ENCODE measurements at places on chromosomes 6 and 20.
A peak's percentile ranks its signal among the peaks of the same experiment; 100 is the strongest.

DNA sequence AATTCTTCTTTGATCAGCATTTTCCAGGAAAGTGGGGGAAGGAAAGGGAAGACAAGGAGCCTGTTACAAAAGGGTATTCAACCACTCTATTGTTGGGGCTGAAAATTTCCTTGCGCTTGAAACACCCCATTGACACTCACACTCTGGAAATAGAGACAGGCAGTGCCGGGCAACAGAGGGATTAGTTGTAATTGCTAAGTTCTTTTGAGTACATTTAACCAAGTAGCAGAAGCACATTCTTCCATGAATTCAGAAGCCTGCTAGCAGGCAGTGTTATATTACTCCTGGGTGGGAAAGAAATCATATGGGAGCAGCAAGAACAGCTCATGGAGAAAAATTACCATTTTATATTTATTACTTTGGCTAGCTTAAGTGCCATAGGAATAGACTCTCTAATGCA, 745.5 kb downstream of the C6orf118 start:
- no peak for DNase-seq

- DNase-seq: no peak
These were observed 374.8 kb downstream of the MAFB start for GRCh38 chr20:40314278-40314677.

- no peak for DNase-seq
These were observed 39.3 kb downstream of the ATXN1 start for GRCh38 chr6:16721977-16722376.

GRCh38 chr6:90413867-90414266, 117.2 kb upstream of the BACH2 start:
- no peak for DNase-seq

GRCh38 chr20:15895560-15896084, 677.6 kb downstream of the KIF16B start:
- no peak for DNase-seq

DNA sequence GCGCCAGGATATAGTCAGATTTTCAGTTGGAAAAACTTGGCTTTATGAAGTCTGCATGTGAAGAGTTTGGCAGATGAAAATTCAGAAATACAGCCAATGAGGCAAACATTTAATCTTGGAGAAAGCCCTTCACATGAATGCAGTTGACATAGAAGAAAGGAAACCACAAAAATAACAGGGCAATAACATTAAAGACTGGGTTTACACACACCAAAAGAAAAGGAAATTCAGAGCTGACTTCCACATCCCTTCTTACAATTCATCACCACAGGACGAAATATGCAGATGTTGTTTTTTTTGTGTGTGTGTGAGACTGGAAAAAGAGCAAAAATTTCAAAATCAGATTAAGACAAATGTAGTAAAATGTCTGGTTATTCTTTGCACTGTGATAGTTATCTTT, 69.8 kb upstream of the HEY2 start:
- DNase-seq: no peak

DNA sequence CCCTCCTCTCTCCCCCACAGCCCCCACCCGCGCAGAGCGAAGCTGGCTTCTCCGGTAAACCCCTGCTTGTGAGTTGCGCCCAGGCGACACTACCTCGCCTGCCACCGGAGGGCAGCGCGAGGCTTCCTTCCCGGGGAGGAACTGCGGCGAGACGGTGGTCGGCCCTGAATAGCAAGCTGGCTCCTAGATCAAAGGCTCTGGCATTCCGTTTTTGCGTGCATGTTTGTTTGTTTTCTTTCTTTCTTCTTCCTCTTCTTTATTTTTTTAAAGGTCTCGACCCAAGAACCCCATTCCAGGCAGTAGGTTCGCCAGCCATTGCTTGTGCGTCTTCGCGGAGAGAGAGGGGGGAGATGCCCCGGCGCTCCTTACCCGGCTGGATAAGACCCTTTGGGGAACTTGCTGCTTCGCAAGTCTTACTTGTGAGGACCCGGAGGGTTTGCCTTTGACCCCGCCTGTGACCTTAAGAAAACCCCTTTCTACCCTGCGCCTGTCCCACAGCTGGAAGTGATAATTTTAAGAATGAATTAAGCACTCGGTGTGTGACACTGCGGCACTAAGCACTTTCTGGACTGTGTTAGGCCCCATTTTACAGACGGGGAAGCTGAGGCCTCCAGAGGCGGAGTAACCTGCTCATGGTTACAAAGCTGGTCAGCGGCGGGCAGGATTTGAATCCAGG, 92.7 kb upstream of the SIRPA start:
- no peak for DNase-seq

DNA sequence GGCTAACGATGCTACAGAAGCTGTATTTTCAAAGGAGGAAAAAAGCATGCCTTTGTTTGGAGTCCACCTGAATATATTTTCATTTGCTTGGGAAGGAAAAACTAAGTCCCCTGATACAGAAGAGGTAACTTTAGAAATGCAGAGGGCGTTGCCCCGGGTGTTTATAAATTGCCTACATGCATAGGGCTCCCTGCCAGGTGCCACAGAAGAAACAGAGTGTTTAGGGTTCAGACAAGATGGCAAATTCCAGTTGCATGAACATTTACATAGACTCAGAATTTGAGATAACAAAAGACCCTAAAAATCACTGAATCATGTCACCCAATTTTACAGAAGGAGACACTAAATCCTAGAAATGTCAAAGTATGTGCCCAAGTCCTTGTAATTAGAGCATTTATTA, 19.9 kb downstream of the RIN2 start:
- no peak for DNase-seq

- DNase-seq: no peak
These were observed 19.5 kb upstream of the ADTRP start for GRCh38 chr6:11798096-11798495.

DNA sequence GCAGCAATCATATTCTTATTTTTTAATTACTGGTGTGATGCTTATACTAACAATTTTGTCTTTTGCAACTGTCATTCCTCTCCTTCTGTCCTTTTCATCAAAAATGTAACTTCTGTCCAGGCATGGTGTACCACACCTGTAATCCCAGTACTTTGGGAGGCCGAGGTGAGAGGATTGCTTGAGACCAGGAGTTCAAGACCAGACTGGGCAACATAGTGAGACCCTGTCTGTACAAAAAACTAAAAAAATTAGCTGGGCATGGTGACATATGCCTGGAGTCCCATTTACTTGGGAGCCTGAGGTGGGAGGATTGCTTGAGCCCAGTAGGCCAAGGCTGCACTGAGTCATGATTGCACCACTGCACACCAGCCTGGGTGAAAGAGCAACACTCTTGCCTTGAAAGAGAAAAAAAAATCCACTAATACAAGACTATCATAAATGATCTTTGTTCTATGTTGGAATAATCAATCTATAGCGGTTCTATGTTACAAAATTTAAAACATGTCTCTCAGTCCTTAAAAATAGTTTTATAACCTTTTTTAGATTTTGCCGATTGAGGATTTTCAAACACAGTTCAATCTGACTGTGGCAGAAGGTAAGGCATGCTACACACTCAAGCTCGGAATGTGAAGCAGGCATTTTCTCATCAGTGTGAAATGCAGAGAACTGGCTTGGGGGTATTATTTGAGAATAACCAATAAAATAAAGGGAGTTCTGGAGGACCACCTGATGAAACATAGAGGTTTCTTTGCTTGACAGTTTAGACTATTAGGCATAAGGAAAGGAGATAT, 70.4 kb downstream of the ENPP1 start:
- no peak for DNase-seq

GRCh38 chr6:88166493-88167351, 575 bp upstream of the CNR1 start:
- no peak for DNase-seq

DNA sequence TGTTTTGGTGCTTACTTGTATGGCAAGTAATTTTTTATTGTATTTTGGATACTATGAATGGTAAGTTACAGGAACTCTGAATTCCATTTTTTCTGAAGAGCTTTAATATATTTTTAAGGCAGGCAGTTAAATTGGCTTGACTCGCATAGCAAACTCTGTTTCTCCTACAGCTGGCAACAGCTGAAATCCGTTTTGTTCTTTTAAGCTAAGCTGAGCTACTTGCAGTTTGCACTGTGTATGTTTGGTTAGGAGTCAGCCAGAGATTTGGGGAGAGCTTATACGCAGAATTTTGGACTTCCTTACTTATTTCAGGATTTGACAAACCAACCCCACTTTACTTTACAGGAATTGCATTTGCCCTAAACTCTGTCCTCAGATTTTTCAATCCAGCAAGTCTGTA, 179.1 kb downstream of the COL19A1 start:
- DNase-seq: no peak

DNA sequence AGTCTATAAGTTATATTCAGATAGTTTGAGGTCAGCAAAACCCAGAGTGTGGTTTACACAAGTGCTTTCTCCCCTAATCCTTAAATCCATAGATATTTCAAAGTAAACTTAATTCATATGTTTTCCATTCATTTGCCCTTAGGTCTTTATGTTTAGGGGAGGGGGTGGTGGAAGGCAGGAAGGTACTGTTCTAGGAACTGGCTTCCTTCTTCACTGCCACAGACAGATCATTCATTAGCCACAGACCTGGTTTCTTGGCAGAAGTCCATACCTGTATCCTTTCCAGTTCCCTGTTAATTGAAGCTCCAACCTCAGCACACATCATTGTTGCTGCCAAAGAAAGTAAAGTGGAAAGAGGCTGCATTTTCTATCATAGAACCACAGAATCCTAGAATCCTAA, 123.0 kb downstream of the AIG1 start:
- DNase-seq: no peak

DNA sequence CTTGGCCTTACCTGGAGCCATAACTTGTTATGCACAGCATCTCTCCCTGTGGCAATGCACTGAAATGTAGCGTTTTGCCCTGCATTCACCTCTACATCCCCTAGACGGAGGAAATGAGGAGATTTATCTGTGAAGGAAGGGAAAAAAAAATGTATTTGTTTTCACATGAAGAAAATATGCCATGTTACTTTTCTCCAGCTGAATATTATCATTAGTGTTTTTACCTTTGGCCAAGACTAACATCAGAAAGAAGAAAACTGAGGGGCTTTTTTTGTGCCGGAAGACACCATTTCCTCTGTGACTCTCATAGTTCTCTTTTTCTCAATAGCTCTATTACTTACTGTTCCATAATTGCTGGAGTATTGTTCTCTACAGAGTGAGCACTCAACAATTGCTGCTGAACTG, 280.4 kb downstream of the PTPRK start:
- DNase-seq: no peak

DNA sequence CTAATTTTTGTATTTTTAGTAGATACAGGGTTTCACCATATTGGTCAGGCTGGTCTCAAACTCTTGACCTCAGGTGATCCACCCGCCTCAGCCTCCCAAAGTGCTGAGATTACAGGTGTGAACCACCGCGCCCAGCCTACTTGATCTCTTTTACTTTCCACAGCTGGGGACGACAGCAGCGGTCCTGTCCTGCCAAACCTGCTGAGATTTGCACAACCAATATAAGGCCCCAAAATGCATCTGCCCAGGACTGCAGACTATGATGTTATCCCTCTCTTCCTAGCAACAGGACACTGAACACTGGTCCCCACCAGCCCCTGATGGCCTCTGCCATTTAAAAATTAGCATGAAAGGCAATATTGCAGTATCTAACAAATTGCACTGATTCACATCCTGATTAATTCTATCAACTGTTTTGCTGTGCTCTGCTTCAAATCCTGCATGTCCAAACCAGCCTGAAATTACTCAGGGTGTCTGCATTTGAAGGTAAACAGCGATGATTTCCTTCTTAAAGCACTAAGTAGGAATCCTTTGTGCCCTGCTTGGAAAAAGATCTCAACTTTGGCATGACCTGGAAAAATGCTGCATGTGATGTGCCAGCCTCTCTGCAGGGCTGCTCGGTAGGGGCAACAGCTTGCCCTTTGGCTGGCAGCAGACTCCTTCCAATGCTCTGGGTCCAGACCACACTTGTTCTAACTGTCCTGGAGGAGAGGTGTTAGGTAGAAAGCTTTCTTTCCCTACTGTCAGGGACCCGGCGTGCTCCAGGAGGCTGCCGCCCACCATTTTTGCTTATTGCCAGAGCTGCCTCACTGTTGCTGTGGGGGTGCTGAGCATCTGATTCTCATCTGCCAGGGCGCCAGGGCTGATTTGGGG, 27.4 kb upstream of the PXDC1 start:
- no peak for DNase-seq

GRCh38 chr6:159212028-159212427, 42.8 kb downstream of the FNDC1 start:
- no peak for DNase-seq

- DNase-seq: no peak
These were observed 9.2 kb downstream of the ADAM33 start for GRCh38 chr20:3672547-3673171.

DNA sequence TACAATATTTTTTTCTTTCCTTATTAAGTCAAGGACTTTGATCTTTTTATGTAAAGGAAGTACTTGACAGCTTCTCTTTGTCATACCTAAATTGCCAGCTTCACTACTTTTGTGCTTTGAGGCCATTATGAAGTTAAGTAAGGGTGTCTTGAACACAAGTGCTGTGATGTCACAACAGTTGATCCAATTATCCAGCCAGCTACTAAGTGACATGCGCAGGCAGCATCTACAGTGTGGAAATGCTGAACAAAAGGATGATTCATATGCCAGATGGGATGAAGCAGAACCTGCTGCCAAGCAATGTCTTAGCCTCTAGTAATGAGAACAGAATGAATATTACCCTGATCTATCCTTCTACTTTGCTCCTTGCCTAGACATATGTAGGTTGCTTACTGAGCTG, 68.3 kb upstream of the TMEM244 start:
- peak; percentile 59 for DNase-seq

DNA sequence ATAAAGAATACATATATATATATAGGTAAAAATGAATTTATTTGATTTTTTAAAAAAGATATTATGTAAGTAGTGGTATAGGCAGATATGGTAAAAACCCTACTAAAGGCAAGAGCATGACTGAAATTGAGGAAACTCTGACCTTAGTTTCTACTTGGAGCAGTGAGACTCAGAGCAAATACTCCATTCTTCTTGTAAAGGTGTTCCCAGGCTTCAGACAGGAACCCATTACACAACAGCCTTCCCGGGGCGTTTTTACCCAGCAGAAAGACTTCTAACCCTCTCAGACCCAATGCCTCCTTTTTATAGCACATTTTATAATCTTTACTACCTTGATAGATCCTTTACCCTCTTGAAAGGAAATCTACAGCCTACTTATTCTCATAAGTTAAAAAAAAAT, 124.5 kb downstream of the MTFR2 start:
- no peak for DNase-seq

DNA sequence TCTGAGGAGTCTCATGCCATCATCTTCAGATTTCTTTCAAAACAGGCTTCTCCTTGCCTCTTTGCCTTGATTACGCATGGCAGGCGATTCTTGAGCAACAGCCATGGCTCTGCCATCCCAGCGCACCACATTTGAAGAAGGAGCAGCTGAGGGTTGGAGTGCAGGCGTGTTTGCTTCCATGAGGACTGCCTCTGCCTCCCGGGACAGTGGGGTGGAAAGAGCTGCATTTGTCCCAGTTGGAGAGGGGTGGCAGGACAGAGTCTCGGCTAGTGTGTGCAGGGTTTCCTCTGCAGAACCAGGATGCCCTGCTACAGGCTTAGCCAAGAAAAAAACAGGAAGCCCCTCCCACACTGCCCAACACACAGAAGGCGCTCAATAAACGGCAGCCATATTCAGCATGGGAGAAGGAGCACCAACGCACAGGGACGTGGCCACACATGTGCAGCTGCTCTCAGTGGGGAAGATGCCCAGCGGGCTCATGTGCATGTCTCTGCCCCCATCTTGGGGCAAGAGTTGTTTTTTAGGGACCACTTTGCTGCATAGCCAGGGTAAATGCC, 36.6 kb downstream of the IRF4 start:
- DNase-seq: no peak
